ENCODE measurements at places on chromosomes 5 and 9.

DNA sequence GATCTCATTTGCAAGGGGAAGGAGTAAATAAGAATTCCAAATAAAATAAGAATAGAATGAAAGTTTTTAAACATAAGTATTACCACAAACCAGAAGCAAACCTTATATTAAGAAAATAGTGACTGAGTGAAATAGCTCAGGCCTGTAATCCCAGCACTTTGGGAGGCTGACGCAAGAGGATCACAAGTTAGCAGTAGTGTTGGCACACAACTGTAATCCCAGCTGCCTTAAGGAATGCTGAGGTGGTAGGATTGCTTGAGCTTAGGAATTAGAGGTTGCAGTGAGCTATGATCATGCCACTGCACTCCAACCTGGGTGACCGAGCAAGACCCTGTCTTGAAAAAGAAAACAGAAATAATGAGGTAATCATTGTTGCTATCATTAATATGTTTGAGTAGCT is 47.0 kb downstream of the APC start:
- no peak for DNase-seq

GRCh38 chr5:16784088-16784487 is 152.0 kb downstream of the MYO10 start:
- no peak for DNase-seq

GRCh38 chr5:34756781-34757624 is 82.0 kb upstream of the TTC23L start:
- no peak for DNase-seq

DNA sequence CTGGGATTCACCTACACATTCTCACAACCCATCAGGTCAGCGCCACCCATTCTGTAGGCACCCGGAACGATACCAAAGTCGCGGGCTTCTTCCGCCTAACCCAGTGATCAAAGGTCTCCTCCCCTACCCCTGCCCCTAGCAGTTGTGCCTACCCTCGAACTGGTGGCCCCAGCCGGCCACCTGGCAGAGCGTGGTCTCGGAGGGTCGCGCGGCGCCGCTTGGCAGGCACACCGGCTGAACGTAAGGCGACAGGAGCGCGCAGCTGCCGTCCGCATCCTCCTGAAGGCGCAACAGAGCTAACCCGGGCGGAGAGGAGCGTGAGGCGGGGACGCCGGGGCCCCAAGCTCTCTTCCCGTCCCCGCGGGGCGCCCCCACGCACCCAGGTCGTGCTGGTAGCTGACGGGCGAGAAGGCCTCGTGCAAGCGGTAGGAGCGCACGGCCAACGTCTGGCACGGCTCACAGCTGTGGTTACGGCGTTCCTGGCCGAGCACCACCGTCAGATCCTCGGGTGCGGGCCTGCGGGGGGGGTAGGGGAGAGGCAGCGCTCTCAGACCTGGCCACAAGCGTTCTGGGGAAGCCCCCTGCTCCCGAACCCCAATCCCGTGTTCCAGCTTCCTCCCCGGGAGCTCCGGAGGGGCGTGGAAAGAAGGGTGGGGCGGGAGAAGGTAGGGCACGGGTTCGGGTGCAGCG is 2.8 kb upstream of the PFN3 start:
- DNase-seq = peak; percentile 69

DNA sequence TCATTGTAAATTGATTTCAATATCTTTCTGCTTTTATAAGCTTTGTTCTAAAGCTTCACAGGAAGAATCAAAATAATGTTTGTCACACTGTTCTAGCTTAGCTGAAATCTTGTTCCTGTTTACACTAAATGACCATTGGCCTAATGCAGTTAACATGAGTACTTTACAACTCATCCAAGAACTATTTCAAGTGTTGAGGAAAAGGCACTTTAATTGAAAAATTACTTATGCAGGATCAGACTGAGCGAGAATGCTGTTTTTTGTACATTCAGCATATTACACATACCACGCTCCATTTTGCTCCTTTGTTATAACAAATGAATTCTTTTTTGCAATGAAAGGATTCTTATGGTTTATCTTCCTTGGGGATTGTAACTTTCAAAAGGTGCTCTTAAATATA is 22.4 kb upstream of the SMIM15 start:
- no peak for DNase-seq

GRCh38 chr5:106241409-106241808 is 1429.3 kb downstream of the EFNA5 start:
- no peak for DNase-seq

DNA sequence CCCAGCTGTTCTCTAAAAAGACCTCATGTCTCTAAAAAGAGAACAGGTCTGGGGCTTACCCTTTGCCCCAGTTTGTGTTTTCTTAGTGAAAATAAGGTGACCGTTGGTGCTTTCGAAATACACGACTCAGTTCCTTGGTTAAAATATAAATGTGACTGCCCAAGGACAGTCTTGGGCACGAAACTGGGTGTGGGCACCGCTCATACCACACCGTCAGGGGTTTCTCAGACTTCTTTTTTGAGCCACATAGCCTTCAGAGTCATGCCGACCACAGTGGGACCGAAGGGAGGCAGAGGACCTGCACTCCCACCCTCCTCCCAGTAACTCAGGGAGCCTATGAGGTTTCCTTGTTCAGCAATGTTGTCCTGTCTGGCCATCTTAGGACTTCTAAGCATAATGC is 6.5 kb downstream of the SNX18 start:
- no peak for DNase-seq

DNA sequence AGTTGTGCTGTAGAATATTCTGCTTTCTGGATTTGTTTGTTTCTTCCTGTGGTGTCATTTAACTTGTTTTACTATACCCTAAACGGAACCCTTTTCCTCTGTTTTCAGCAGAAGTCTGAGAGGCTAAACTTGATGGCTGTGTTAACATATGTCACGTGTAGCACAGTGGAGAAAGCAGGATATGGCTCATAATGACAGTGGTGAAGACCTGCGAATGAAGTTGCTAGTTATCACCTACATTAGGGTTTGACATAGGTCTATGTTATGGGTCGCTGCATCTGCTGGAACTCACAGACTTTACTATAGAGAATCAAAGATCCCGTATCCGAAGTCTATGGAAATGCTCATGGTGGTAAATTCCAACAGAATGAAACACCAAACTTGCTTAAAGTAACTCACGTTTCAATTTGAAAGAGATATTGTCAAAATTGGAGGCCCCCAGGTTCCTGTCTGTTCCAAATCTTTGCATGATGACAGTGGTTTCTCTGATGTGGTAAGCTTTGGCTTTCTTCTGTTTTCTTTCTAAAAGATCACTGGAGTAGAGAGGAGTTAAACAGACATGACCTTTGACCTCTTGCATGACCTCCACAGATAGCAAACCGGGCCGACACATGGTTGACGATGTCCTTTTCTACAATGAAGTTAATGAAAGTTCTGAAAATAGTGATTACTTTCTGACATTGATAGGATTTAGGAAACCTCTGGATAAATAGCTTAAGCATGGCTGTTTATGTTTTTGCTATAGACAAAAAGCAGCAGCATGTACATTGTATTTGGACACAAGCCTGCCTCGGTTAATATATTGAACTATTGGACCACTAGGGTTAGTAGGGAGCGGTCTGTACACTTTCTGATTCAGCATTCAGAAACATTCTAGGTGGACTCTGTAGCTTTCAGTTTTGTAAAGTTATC is 3.1 kb upstream of the CATSPER3 start:
- DNase-seq = no peak

DNA sequence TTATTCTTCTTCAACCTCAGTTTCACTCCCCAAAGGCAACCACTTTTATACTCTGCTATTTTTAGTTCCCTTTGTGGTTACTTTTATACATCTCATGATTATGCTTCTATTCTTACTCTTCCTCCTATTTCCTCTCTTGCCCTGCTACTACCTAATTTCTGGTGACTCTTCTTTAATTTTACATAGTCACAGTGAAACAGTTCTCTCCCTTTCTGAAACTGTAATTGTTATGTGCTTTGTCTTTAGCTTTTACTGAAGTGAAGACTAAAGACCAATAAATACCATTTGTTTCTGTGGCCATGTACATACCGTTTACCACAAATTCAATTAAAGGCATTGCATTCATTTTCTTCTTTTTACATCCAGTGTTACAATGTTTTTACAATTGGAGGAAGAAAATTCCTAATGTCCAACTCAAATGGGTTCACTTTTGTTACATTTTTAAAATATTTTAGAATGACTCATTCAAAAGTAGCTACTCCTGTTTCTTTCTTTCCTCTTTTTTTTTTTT is 410.6 kb downstream of the PSAT1 start:
- DNase-seq = peak; percentile 6

- peak; percentile 30 for DNase-seq
These were observed 39.3 kb upstream of the TLX3 start for GRCh38 chr5:171269717-171270116.

Data from RWPE1 (cell line).